ENCODE measurements at places on chromosomes 1 and 21.
A peak's percentile ranks its signal among the peaks of the same experiment; 100 is the strongest.

GRCh38 chr1:23558140-23558871 lies 995 bp downstream of the ID3 start:
- DNase-seq: peak; percentile 80

DNA sequence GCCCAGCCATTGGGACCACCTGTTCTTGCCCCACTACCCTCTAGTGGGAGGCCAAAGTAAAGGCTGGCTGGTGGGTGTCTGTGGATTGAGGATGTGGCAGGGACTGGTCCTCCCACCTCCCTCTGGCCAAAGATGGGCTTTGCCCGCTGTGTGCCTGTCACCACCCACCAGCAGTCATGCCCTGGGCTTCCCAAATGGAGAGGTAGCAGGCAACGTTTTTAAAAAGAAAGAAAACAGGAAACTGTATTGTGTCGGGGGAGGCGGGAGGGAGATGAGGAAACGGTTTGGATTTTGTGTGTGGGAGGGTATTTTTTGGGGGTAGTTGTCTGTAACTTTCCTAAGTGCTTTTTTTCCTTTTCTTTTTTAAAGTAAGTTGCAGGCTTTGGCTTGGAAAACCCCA lies 30.1 kb downstream of the SZRD1 start:
- DNase-seq: no peak

DNA sequence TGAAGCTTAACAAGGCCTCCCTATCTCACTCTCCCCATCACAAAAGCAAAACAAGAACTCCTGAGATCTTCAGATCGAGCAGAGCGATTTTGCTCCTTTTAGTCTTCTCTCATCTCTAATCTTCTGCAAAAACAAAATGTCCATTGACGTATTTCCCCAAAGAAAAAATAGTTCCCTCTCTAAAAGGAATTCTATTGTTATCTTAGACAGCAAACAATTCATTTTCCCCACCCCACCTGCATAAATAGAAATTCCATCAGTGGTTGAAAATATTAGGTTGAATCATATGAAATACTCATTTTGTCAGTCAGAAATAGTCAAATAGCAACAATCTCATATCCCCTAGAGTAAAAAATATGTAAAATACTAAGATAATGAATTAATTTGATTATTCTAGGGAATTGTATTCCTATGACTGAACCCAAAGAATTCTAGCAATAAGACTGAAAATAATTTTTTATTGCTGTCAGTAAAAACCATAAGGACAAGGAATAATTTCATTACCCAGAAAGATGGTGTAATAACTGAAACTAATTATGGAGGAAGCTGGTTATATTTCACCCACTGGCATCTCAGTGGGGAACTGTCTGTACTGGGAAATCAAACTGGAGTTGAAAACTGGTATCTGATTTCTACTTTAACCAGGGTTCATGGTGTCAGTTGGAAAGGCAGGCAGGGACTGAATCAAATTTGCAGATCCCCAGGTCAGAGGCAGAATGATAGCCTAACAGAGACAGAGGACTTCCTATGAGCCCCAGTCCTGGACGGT lies 51.3 kb downstream of the RHOU start:
- DNase-seq: no peak

GRCh38 chr1:37811027-37811655 lies 3.1 kb upstream of the YRDC start:
- peak; percentile 68 for DNase-seq

DNA sequence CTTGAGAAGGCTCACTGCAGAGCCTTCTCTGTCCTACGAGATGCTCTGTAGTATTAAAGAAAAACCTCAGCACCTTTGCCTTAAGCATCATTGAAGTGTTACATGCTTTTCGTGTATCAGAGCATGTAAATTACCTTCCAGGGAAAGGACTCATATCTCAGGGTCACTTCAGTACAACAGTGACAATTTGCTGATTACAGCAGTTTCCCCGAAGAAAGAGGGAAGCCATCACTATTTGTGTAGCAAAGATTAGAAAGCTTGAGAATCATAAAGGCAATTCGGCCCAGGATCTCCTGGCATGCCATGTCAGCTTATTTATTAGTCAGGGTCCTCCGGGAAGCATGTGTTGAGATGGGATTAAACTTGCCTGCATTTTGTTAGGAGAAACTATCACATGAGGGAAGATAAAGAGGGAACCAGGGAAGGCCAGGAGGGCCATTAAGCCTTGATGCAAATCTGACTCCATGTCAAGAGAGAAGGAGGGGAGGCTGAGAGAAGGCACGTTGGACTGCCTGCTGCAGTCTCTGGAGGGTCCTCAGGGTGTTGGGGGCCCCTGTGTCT lies 55.2 kb upstream of the KCNJ6 start:
- DNase-seq: no peak

GRCh38 chr1:115364046-115364779 lies 26.2 kb upstream of the NGF start:
- DNase-seq: no peak

- DNase-seq: no peak
Observed at GRCh38 chr21:34534522-34534921, 22.5 kb upstream of the KCNE1 start.

- no peak for DNase-seq
Observed at GRCh38 chr21:46459356-46460112, 843 bp downstream of the DIP2A start.

GRCh38 chr1:219650880-219651279 lies 38.0 kb upstream of the ZC3H11B start:
- no peak for DNase-seq

DNA sequence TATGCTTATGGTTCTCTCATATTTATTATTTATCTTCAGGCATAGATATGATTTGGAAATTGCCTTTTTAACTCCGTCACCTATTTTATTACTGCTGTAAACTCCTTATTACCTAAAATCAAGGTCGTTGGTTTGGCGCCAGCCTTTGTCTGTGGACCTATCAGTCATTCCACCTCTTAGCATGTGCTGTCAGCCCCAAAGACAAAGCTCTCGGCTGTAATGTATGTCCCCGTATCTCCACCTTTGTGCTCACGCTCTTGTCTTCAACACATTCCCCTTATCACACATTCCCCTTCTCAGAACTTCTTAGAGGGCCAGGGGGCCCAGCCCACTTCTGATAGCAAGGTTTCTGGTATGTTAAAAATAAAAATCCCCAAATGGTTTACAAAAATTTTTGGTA lies 342.2 kb downstream of the RYR2 start:
- DNase-seq: no peak

DNA sequence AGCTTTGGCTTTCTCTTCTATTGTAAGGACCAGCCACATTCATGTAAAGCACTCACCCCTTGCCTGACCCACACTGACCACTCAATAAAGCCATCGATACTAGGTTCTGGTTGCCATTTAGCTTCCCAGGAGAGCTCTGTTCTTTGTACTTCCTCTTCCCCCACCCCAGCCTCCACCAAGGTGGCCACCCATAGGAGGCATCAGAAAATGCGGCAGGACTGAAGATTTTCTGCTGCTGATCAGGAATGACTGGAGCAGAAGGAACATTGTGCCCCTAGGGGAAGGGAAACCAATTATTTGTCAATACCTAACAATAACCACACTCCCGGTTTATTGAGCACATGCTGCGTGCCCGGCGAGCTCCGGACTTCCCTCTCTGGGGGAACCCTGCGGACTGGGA lies 5.2 kb upstream of the SMIM12 start:
- DNase-seq: no peak

GRCh38 chr1:90722874-90723589 lies 5.9 kb upstream of the BARHL2 start:
- no peak for DNase-seq

GRCh38 chr1:1400576-1401456 lies 1.7 kb upstream of the CCNL2 start:
- no peak for DNase-seq

Data from COR-L47 (cell line).